ENCODE measurements at places on chromosomes 3 and 15.
A peak's percentile ranks its signal among the peaks of the same experiment; 100 is the strongest.

- DNase-seq = no peak
Measured at GRCh38 chr15:51046799-51047449, 47.8 kb downstream of the TNFAIP8L3 start.

GRCh38 chr3:98980915-98981596 lies 79.6 kb upstream of the DCBLD2 start:
- DNase-seq = peak; percentile 19

DNA sequence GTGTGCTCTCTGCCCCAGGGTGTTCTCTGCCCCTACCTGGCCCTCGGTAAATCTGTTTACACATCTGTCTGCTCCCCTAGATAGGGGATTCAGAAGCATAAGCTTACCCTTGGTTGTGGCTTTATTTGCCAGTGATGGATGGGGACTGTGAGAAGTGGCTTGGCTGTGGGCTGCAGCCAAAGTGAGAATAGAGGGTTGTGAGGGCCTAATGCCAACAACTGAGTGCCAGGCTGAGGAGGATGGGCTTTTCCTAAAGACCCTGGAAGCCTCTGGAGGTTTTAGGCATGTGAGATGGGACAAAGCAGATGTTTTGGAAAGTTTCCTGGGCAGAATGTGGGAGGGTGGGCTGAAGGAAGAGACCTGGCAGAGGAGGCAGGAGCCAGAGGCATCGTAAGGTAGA lies 15.4 kb upstream of the APEH start:
- no peak for DNase-seq

DNA sequence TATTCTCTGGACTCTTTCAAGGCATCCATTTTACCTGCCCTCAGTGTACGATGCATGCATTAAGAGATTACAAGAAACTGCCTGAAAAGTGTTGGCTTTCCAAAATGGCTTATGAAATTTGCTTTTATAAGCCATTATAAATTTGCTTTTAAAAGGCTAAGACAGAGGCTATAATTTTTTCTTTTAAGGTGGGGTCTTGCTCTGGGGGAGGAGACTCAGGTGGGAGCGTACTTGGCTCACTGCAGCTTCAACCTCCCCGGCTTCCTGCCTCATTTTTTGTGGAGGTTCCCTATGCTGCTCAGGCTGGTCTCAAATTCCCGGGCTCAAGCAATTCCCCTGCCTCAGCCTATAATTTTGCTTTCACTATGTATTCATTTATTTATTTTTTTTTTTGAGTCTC lies 17.6 kb downstream of the TRA2B start:
- no peak for DNase-seq

GRCh38 chr15:78210349-78210717 lies 24.0 kb downstream of the ACSBG1 start:
- no peak for DNase-seq

- DNase-seq = no peak
Measured at GRCh38 chr3:140980663-140981062, 39.0 kb downstream of the SLC25A36 start.
